ENCODE measurements at places on chromosomes 13 and 19.

GRCh38 chr19:50008532-50008931 is 16.6 kb downstream of the VRK3 start:
- DNase-seq: no peak

GRCh38 chr19:35332817-35333216 is 3.8 kb downstream of the CD22 start:
- DNase-seq: no peak

- peak; percentile 32 for DNase-seq
Observed at GRCh38 chr13:42969565-42970172, 22.4 kb downstream of the EPSTI1 start.

- peak; percentile 42 for DNase-seq
Observed at GRCh38 chr19:3403489-3404323, 37.3 kb downstream of the NFIC start.

- peak; percentile 81 for DNase-seq
Observed at GRCh38 chr19:40147693-40148347, 43.4 kb upstream of the MAP3K10 start.

DNA sequence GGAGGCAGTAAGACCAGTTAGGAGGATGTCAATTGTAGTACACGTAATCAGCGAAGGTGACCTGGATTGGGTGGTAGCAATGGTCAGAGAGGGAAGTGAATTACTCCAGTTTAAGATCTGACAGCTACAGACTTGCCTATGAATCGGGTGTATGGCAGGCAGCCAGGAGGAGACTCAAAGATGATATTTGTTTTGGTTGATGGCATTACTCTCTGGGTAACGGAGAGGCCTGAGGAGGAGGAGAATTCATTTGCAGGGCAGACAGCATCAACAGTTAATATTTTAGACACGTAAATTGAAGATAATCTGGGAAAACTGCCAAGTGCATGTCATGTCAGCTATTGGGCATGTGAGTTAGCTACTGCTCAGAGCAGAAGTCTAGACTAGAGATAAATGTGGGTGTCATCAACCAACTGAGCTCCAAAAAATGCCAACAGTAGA is 109.2 kb downstream of the SGCG start:
- no peak for DNase-seq

GRCh38 chr19:17610384-17610783 is 54.9 kb downstream of the COLGALT1 start:
- peak; percentile 82 for DNase-seq

DNA sequence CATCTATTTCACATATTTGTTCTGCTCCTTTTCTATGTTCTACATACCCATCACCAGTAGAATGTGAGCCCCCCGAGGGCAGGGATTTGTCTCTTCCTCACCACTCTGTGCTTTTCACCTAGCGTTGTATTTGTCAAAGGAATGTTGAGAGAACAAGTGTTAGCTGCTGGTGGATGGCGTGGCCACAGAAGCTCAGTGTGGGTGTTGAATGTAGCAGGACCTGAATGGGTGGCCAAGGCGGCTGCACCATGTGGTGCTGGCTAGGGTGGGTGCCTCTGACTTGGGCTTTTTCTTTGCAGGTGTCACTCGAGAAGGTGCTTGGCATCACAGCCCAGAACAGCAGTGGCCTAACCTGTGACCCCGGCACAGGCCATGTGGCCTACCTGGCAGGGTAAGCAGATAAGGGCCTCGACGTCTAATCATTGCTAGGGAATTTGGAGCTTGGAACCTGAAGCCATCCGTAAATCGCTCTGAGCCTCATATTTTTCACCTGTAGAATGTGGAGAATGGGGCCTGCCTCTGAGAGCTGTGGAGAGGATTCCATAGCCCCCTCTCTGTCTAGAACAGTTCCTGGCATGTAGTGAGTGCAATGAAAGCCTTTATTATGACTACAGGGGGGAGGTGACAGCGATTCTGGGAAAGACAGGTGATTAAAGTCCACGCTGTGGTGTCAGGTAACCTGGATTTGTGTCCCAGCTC is 3.9 kb downstream of the WDR62 start:
- no peak for DNase-seq

DNA sequence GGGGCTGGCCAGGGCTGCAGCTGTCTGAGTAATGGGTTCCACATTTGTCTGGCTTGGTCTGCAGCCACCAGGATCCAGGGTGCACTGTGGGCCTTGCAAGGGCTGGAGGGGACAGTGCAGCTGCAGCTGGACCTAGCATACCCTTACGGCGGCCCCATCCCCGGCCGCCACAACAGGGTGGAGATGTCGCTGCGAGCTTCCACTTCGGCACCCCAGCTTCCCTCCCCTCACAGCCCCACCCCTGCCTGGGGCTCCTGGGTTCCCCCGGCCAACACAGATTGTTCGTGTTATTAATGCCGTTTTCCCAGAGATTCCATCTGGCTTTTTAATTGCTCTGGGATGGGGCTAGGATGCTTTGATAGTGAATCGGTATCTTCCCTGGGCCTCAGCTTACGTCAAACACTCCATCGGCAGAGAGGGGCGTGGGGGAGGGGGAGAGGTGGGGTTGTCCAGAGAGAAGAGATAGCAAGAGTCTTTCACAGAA is 5.8 kb downstream of the CEBPA start:
- no peak for DNase-seq

DNA sequence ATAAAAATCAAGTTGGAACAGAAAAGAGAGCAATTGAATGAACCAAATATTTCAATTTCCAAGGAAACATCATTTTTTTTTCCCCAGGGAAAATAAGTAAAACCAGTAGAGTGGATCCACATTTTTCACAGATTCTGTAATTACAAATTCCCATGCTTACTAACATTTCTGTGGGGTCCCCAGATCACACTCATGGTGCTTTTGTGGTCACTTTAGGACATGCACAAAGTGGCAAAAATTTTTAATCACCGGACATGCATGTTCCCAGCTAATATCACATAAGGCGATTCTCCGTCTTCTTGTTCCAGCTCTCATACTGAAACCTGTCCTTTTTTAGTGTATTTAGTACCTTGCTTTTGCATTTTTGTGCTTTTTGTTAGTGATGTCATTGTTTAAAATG is 748.2 kb upstream of the SLITRK1 start:
- DNase-seq: no peak

DNA sequence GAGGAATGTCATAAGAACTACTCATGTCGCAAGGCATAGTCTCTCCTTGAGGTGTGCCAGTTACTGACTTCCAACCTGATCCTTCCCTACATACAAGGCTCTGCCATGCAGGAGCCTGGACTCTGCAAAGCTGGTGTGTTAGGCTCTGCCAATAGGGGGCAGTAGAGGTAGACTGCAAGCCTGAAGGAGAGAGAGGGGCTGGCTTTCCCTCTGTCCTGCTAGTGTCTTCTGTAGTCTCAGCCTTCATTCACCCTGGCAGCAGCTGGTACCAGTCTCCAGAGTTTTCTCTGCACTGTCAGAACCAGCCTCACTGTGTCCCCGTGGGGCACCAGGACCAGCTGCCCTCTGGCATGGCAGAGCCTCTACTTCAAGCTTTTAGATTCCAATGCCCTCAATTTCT is 14.5 kb downstream of the SHISA2 start:
- no peak for DNase-seq

DNA sequence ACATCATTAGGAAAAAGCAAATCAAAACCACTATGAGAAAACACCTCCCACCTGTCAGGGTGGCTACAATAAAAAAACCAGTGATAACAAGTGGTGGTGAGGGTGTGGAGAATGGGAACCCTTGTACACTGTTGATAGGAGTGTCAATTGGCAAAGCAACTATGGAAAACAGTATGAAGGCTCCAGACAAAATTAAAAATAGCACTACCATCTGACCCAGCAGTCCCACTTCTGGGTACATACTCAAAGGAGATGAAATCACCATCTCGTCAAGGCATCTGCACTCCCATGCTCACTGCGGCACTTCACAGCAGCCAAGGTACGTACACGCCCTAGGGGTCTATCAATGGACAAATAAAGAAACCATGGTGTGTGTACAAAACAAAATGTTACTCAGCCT is 715.1 kb downstream of the UQCRFS1 start:
- DNase-seq: no peak

GRCh38 chr13:106161146-106161545 is 374.3 kb downstream of the EFNB2 start:
- no peak for DNase-seq

DNA sequence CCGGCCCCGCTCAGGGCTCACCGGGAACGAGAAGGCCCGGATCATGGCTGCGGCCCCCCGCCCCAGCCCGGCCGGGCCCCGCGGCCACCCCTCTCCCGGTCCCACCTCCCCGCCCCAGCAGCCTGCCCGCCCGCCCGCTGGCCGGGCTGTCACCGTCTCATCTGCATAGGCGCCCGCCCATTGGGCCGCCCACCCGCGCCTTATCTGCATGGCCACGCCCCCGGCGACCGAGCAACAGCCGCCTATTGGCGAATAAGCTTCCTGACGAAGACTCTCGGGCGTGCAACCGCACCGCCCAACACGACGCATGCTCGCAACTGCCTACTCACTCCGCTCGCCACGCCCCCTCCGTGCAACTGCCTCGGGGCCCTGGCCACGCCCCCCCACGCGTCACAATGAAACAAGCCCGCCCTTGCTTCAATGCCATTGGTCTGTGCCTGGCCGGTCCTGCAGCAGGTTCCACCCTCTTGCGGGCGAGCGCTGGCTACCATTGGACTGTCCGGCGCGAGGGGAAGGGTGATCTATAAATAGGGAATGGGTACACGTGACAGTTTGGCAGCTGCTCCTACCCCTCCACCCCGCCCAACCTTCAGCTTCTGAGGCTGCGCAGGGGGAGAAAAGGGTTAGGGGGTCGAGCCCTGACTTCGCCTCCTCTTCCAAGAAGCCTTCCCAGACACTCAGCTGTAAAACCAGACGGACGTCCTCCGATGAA is at the start of gene DACT3:
TSS of gene DACT3 (minus strand) at position 163 of the 712 bp plus-strand sequence. CDS start at position 45, 118 bp downstream.
- peak; percentile 89 for DNase-seq

DNA sequence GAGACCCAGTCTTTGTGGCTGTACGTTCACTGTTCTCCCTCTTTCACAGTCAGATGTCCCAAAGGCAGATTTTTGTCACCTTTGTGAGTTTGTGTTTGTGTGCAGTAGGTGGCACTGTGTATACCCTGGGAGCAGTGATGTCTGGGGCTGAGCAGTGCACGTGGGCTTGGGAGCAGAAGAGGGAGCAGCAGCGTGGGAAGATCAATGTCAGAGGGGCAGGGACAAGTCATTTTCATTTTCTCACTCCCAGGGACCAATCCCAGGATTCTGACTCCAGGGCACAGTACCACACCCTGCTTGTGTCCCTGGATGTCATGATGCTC is 2.0 kb upstream of the PSG6 start:
- no peak for DNase-seq

DNA sequence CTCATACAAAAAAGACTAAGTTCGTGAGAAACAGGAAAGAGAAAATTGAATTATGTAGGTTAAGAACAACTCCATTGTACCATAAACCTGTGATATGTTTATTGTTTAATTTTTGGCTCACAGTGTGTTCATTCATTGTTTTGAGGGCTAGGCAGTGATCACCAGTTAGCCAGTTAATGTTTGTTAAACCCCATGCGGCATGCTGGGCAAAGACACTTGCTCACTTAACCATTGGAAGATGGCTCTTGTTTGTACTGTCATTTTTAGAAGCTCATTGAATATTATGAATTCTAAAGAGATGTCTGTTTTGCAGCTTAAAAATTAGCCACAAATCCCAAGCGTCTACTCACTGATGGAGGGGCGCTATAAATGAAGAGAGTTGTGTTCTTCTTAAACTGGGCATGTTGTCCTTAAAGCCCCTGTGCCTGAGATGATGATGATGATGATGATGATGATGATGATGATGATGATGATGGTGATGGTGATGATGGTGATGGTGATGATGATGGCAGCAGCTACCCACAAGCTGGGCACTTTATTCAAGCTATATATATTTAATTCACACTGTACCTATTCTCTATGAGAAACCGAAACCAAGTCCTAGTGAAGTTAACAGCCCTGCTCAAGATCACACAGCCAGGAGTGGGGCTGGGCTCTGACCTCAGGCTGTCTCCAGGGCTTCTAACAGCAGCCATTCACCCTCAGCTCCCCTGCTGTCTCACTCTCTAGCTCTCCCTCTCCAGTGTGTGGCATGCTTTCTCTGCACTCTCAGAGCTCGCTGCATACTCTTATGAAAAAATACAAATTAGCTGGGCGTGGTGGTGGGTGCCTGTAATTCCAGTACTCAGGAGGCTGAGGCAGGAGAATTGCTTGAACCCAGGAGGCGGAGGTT is 169.1 kb downstream of the SHISA2 start:
- DNase-seq: no peak

DNA sequence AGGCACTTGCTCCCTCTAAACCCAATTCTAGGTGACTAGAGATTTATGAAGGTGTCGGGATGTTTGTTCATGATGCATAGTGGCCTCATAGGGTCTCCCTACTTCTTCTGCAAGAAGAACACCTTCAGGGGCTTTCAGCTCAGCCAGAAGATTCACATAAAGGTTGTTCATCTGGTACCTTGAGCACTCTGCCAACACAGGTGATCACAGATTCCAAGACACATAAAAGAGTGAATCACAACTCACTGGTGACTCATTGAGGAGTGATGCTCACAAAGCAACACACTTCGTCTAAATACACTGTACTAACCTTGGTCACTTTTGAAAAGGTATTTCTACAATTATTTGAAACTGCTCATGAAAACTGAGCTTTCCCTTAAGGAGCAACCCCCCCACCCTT is 6.8 kb upstream of the ZNF324 start:
- peak; percentile 44 for DNase-seq

GRCh38 chr19:8690753-8691539 is 7.6 kb downstream of the ACTL9 start:
- DNase-seq: no peak

GRCh38 chr19:35315883-35316282 is 13.1 kb upstream of the CD22 start:
- DNase-seq: no peak

DNA sequence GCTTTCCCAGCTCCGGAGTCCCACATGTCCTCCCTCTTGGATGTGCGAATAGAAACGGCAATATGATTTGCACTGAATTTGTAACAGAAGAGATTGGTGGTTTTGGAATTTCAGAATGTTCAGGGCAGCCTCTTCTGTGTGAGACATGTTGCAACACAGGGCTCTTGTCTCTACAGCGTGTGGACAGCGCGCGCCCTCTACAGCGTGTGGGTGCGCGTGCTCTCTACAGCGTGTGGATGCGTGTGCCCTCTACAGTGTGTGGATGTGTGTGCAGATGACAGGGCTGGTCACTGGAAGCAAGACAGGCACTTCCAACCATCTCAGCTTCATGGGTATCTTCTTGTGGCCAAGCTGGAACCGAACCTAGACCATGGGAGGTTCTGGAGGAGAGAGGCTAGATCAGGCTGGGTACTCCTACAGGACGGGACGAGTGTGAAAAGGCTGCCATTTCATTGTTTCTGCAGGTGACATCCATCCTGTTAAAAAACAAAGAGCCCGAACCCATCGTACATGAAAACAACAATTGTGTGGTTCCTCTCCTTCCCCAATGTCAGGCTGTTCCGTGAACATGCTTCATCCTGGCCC is 78.4 kb downstream of the TEX29 start:
- DNase-seq: no peak

Data from H54 (cell line).